ENCODE measurements at places on chromosomes 7 and 10.
A peak's percentile ranks its signal among the peaks of the same experiment; 100 is the strongest.

- no peak for DNase-seq
These were observed 423 bp downstream of the BAZ1B start for GRCh38 chr7:73521636-73522104.

DNA sequence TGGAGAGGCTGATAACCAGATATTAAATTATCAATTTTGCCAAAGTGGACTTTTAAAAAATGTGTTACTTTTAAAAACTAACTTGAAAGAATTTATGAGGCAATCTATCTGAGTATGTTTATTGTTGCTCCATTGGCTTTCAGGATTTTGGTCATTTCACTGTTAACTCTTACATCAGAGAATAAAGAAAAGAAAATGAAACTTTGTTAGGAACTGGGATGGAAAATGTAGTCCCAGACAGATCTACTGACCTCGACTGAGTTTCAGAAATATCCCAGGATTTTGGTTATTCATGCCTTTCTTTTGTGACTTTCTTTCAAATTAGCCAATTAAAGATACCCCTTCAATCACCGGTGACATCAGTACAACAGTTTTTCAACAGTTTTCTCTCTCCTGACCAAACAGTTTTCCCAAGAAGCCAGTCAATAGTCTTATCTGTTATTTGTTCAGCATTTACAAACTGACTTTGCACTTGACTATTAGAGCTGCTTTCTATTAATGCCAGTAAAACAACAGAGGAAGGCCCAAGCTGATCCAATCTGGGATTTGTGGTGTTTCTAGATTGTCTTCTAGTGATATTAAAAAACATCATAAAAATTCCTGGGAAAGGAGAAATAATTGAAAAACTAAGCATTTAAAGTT is 35.8 kb downstream of the NRBF2 start:
- DNase-seq, result no peak

DNA sequence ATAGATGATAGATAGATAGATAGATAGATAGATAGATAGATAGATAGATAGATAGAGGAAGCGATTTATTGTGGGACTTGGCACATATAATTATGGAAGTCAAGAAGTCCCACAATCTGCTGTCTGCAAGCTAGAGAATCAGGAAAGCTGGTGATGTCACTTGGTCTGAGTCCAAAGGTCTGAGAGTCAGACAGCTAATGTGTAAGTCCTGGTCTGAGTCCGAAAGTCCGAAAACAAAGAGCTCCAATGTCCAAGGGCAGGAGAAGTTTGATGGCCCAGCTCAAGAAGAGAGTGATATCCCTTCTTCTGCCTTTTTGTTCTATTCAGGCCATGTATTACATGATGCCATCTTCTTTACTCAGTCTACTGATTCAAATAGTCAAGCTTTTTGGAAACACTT is 53.8 kb upstream of the TCF7L2 start:
- DNase-seq, result no peak

DNA sequence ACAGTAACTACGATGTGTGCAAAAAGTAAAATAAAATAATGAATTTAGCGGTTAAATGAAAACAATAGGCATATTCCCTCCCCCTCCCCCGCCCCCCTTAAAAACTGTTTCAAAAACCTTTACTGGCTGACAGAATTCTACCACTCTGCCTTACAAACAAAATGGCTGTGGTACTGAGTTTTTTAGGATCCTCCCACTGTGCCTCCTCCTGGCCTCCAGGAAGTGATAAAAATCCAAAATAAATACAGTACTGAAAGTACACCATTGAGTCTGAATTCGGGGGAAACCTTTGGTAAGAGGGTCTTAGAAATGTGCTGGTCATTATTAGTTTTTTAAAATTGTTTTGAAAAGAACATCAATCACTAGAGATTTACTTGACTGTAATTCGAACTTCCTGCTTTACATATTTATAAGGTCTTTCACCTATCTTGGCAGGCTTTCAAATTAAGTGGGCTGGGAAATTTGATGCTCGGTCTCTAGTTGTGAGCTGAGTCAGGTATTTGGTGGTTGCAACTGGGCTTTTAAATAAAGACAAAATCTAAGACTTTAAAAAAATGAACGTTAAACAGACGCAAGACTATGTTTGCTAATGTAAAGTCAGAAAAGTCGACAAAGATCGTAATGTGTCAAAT is 32.5 kb upstream of the EPC1 start:
- no peak for DNase-seq

DNA sequence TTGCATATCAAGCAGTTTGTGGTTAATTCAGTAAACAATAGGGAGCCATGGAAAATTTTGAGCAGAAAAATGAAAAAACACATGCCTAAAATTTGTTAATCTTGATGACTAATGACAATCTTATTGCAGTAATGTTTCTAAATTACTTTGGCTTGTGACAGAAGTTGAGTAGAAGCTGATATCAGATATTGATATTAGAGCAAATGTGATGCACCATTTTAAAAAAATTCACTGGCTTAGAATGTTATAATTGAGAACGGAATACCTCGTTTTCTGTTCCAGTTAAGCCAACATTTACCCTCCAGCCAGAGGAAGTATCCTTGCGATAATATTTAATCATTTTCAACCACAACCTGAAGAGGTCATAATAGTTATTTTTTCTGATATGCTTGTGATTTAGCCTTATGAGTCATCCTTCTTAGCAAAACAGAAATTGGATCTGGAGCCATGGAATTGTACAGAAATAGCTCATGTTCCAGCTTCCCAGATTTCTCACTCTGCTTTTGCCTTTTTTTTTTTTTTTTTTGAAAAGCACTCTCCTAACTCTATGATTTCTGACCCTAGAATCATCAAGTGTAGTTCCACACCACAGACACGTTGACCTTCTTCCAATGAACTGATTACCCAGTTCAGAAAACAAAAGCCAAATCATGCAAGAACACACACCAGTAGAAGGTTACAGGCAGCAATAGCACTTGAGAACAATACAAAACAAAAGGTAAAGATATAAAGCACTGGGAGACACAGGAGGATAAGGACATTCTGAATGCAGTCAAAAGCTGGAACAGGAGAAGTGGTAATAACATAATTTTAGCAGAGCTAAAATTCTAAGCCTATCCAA is 96.8 kb upstream of the PHYHIPL start:
- DNase-seq, result no peak

DNA sequence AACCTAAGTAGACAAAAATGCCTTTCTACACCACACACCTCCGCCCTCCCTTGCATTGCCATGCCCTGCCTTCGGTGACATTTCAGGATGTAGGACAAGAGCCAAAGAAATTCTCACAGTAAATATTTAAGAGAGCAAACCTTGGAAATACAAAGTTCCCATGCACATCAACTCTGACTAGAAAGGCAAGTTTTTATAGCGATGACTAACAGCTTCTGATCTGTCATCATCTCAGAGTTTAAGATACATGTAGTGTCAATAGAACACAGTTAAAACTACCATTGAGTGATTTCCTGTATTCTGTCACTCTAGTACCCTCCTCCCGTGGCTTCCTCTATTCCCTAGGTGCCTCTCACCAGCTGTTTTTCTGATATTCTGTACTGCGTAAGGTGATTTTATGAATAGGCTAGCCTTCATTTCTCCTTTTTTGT is 20.7 kb downstream of the SLC16A9 start:
- no peak for DNase-seq

DNA sequence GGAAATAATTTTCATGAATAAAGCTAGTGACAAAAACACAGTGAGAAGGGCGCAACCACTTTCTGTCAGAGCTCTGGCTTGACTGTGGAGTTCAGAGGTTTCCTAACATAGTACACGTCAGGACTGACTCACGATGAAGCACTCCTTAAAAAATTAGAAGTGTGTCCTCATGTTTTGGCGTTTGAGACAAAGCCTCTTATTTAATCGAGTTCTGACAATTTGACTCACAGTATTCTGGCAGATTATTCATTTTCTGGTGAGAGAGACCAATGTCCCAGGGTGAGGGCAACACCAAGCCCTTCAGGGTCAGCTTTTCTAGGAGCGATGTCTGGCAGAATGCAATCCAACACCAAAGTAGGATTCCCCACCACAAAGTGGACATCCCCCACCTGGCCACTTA is 108.7 kb downstream of the DIP2C start:
- no peak for DNase-seq

- DNase-seq, result no peak
These were observed 21.4 kb upstream of the VOPP1 start for GRCh38 chr7:55593515-55594318.

DNA sequence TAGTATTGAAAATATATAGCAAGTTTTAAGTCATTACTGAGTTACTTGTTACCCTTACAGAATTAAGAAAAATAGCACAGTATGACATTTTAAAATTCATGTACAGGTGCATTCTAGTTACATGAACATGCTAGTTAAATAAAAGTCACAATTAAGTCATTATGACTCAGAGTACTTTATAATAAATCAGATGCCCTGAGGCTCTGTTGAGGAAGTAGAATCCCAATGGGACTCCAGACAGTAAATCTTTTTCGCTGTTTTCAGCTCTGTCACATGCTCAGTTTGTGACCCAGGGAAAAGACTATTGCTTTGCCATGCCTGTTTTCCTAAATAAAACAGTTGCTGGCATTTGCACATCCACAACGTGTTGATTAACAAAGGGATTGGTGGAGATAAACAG is 21.0 kb downstream of the NUDT13 start:
- no peak for DNase-seq

DNA sequence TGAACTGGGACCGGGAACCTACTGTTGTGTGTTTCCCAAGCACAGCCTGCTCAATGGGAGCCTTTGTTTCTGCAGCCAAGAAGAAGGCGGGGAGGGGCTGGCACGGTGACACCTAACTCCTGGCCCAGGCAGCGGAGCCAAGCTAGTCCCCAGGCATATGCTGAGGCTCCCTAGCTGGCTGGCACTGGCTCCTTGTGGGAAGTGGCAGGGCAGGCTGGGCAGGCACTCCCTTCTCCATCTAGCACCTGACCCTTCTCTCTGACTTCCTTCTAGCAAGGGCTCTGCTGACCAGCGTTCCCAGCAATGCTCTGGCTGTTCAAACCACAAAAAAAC is 325.0 kb downstream of the PLXNA4 start:
- DNase-seq, result peak; percentile 74

DNA sequence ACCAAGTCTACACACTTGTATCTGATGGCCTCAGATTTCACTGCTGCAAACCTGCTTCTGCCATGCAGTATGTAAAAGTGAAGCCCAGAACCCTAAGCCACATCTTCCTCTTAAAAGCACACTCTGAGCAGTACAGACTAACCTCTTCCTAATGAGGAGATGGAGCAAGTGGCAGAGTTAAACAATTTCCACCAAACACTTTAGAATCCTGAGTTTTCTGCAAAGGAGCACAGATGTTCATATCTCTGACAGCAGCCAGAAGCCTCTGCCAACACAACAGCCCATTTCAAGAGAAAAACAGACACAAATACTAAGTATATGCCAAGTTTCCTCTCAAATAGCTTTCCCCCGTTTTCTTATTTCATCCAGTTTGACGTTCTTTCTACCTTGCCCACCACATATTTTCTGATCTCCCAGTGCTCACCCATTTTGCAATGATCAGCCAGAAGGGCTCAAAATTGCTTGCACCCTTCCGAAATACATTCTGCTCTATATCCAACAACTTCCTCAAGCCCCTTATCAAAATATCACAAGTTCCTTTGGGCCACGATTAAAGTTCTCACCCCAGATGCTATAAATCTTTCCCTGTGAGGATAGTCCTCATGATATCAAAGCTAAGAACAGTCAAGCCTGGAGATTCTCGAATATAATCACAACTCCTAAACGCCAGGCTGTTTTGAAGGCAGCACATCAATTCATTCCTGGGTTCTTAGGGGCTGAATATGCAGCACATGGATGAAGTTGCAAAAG is 27.5 kb downstream of the ELMO1 start:
- no peak for DNase-seq

- DNase-seq, result no peak
These were observed 110.2 kb downstream of the PTEN start for GRCh38 chr10:87973635-87974034.

GRCh38 chr10:89207801-89208551 is 859 bp upstream of the CH25H start:
- peak; percentile 62 for DNase-seq

GRCh38 chr10:3786295-3787015 is 1.4 kb upstream of the KLF6 start:
- no peak for DNase-seq

DNA sequence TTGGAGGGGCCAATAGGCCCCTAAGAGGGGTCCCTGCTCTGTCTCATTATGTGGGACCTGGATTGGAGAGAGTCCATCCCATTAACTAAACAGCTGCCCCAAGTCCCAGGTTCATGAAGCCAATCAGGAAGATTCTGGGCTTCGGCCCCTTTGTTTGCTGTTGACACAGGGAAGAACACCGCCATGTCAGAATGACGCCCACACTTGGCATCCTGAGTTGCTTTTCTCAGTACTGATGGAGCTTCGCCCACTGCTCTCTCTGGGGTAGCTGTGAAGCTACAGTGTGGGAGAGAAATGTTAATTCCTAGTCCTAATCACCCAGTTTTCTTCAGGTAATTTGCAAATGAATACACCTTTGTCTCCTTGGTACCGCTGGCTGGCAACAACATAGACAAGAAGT is 264.7 kb downstream of the GLRX3 start:
- DNase-seq, result no peak

Measured in right atrium auricular region (tissue), 2 donors.